Mesendoderm (in vitro differentiated cells): ENCODE measurements at places on chromosomes 16 and 17.

GRCh38 chr17:9553181-9553580 lies 22.4 kb downstream of the STX8 start:
- no peaks in the 10 kb centered on the region for H3K27me3 ChIP-seq
- no peak for DNase-seq
- no peaks in the 10 kb centered on the region for H3K36me3 ChIP-seq

- no peak overlapping the region for H3K27ac ChIP-seq
- no peaks in the 10 kb centered on the region for H3K27me3 ChIP-seq
- DNase-seq, result peak; percentile 47
- H3K4me3 ChIP-seq, result no peak overlapping the region
- peaks cover 9% of the 10 kb centered on the region for H3K4me1 ChIP-seq
Measured at GRCh38 chr16:85369741-85370528, 243.2 kb upstream of the GSE1 start.

GRCh38 chr16:84117494-84117843 lies 727 bp upstream of the MBTPS1 start:
- peak; percentile 61 for DNase-seq
- no peaks in the 10 kb centered on the region for H3K27me3 ChIP-seq
- peak overlapping the region; percentile 47 for H3K27ac ChIP-seq
- peaks cover 2% of the 10 kb centered on the region for H3K4me1 ChIP-seq

DNA sequence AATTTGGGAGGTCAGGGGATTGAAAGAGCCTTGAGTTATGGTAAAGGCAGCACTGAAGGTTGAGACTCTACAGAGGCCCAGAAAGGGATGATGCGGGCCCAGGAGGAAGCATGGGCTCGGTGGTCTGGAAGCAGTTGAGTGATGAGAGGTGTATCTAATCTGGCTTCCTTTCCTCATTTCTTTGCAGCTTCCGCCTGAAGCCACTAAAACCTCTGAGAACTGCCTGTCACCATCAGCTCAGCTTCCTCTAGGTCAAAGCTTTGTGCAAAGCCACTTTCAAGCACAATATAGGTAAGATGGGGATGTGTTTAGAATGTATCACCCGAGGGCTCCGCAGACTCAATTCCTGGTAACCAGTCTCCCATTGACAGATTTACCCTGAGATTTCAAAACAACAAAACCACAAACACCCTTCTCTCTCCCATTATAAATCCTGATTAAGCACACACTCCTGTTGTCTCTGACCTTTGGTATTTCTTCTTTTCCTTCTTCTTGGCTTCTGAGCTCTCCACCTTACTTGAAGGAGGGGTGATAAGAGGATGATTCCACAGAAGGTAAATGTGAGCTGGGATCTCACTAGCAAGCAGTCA lies 21.2 kb downstream of the USP43 start:
- H3K4me3 ChIP-seq, result no peak overlapping the region
- H3K4me1 ChIP-seq, result peaks cover 17% of the 10 kb centered on the region
- DNase-seq, result no peak
- H3K27ac ChIP-seq, result no peak overlapping the region
- no peaks in the 10 kb centered on the region for H3K36me3 ChIP-seq

- DNase-seq, result no peak
- no peak overlapping the region for H3K4me3 ChIP-seq
- no peaks in the 10 kb centered on the region for H3K27me3 ChIP-seq
- H3K27ac ChIP-seq, result no peak overlapping the region
- no peaks in the 10 kb centered on the region for H3K4me1 ChIP-seq
Measured at GRCh38 chr16:71672803-71673581, 47.0 kb downstream of the MARVELD3 start.

- peak; percentile 42 for DNase-seq
- H3K4me3 ChIP-seq, result no peak overlapping the region
- H3K4me1 ChIP-seq, result peaks cover 2% of the 10 kb centered on the region
- H3K36me3 ChIP-seq, result no peaks in the 10 kb centered on the region
Measured at GRCh38 chr16:24999856-25000461, 15.2 kb downstream of the ARHGAP17 start.

DNA sequence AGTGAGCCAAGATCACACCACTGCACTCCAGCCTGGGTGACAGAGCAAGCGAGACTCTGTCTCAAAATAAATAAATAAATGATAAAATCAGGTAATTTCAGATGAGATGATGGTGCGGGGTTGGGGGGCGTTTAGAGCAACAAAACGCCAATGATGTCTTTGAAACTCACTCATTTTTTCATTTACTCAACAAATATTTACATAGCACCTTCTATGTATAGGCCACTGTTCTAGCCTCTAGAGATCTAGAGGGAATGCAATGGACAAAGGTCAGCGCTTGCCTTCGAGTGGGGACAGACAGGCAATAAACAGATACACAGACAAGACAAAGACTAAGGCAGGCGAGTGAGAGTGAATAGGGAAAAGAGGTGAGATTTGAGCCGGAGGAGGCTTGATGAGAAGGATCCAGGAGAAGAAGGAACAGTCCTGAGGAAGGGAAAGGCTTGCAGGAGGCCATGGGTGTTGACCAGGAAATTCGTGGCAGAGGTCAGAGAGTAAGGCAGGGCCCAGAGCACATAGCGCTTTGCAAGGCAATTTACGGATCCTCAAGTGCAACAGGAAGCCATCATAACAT lies 14.1 kb downstream of the ALDH3A1 start:
- H3K4me1 ChIP-seq, result no peaks in the 10 kb centered on the region
- no peak overlapping the region for H3K27ac ChIP-seq
- no peaks in the 10 kb centered on the region for H3K27me3 ChIP-seq
- no peak overlapping the region for H3K4me3 ChIP-seq
- DNase-seq, result no peak
- no peaks in the 10 kb centered on the region for H3K36me3 ChIP-seq

DNA sequence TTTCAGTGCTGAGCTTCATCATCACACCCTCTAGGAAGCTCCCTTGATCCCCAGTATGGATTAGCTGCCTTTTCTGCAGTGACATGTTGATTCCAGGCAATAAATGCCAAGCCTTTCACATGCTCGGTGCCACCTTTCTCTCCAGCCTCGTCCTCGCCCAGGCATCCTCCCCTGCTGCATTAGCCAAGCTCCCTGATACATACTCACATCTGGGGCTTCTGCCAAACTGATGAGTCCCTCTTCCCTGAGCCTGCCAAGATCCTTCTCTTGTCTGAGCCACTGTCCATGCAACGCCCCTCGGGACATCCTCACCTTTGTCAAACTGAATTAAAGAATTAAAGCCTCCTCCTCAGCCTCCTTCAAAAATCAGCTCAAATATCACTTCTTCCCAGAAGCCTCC lies 538.5 kb upstream of the CDH11 start:
- peaks cover 4% of the 10 kb centered on the region for H3K4me1 ChIP-seq
- no peak for DNase-seq
- H3K4me3 ChIP-seq, result no peak overlapping the region

- H3K27ac ChIP-seq, result no peak overlapping the region
- H3K4me1 ChIP-seq, result no peaks in the 10 kb centered on the region
- H3K27me3 ChIP-seq, result no peaks in the 10 kb centered on the region
- DNase-seq, result no peak
- H3K4me3 ChIP-seq, result no peak overlapping the region
Measured at GRCh38 chr17:60902399-60902798, 224.7 kb downstream of the BCAS3 start.

- no peaks in the 10 kb centered on the region for H3K36me3 ChIP-seq
- no peak overlapping the region for H3K4me3 ChIP-seq
- DNase-seq, result no peak
- no peak overlapping the region for H3K27ac ChIP-seq
- no peaks in the 10 kb centered on the region for H3K27me3 ChIP-seq
- no peaks in the 10 kb centered on the region for H3K4me1 ChIP-seq
Measured at GRCh38 chr16:65116216-65116615, 5.6 kb downstream of the CDH11 start.

GRCh38 chr17:27566671-27567562 lies 64.1 kb upstream of the LGALS9 start:
- no peak overlapping the region for H3K27ac ChIP-seq
- peaks cover 20% of the 10 kb centered on the region for H3K4me1 ChIP-seq
- H3K36me3 ChIP-seq, result no peaks in the 10 kb centered on the region
- DNase-seq, result no peak

DNA sequence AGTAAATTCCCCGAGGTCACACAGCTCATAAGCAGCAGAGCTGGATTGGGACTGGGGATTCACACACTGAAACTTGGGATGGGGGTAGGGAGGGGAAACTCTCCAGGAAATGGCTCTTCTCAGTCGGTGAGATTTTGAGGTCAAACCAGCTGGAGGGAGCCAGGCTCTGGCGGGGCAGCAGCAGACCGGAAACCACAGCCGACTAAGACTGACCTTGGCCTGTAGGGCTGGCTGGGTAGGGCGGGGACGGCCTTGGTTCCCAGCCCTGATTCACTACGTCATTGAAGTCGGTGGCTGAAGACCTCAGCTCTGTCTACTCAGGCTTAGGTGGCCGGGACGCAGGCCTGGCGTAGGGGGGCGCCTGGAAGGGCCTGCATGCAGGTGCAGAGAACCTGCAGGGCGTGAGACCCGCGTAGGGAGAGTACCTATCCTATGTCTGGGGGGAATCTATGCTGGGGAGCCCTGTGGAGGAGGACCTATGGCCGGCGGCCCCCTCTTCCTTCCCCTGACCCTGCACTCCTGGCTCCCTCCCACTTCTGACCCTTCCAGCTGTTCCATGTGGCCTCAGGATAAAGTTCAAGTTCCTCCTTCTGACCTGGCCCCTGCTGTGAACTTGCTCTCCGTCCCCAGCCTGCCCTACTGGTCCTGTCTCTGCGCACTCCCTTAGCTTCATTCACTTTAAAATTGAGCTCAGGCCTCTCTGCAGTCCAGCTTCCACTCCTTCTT lies 11.9 kb upstream of the SLC4A1 start:
- no peaks in the 10 kb centered on the region for H3K36me3 ChIP-seq
- peaks cover 2% of the 10 kb centered on the region for H3K4me1 ChIP-seq
- no peak overlapping the region for H3K27ac ChIP-seq
- H3K27me3 ChIP-seq, result no peaks in the 10 kb centered on the region

DNA sequence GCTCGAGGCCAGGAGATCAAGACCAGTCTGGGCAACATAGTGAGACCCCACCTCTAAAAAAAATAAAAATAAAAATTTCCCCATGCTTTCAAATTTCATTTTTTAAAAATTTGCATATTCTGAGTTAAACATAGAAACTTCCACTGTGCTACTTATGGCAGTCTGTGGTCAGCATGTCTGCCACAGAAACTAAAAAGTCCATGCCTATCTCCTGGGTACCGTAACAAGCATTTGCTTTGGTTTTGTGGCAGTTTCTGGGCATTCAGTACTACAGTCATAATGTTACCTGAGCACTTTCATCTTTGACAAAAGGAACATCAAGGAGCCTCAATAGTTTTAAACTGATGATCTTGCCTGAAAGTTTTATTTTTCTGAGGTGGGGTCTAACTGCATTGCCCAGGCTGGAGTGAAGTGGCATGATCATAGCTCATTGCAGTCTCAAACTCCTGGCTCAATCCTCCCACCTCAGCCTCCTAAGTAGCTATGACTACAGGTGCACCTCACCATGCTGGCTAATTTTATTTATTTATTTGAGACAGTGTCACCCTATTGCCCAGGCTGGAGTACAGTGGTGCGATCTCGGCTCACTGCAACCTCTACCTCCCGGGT lies 13.2 kb upstream of the ITGA2B start:
- H3K27ac ChIP-seq, result no peak overlapping the region
- no peak for DNase-seq
- no peak overlapping the region for H3K4me3 ChIP-seq
- no peaks in the 10 kb centered on the region for H3K27me3 ChIP-seq
- peaks cover 6% of the 10 kb centered on the region for H3K36me3 ChIP-seq

- H3K36me3 ChIP-seq, result peaks cover 7% of the 10 kb centered on the region
- no peaks in the 10 kb centered on the region for H3K27me3 ChIP-seq
- no peak overlapping the region for H3K4me3 ChIP-seq
- H3K27ac ChIP-seq, result no peak overlapping the region
- DNase-seq, result no peak
Measured at GRCh38 chr17:77211681-77212080, 70.9 kb downstream of the SEC14L1 start.

GRCh38 chr16:65831903-65832666 lies 534.4 kb upstream of the CDH5 start:
- no peaks in the 10 kb centered on the region for H3K36me3 ChIP-seq
- DNase-seq, result peak; percentile 12
- H3K4me3 ChIP-seq, result no peak overlapping the region
- no peaks in the 10 kb centered on the region for H3K4me1 ChIP-seq
- no peaks in the 10 kb centered on the region for H3K27me3 ChIP-seq

GRCh38 chr16:77723108-77723514 lies 797 bp downstream of the NUDT7 start:
- H3K4me1 ChIP-seq, result no peaks in the 10 kb centered on the region
- H3K27me3 ChIP-seq, result no peaks in the 10 kb centered on the region
- H3K4me3 ChIP-seq, result peak overlapping the region; percentile 30
- H3K27ac ChIP-seq, result no peak overlapping the region
- H3K36me3 ChIP-seq, result no peaks in the 10 kb centered on the region

- H3K4me1 ChIP-seq, result peaks cover under 1% of the 10 kb centered on the region
- H3K27me3 ChIP-seq, result no peaks in the 10 kb centered on the region
- H3K27ac ChIP-seq, result no peak overlapping the region
- no peak overlapping the region for H3K4me3 ChIP-seq
- peaks cover 1% of the 10 kb centered on the region for H3K36me3 ChIP-seq
Measured at GRCh38 chr16:49724774-49725173, 131.1 kb downstream of the ZNF423 start.

DNA sequence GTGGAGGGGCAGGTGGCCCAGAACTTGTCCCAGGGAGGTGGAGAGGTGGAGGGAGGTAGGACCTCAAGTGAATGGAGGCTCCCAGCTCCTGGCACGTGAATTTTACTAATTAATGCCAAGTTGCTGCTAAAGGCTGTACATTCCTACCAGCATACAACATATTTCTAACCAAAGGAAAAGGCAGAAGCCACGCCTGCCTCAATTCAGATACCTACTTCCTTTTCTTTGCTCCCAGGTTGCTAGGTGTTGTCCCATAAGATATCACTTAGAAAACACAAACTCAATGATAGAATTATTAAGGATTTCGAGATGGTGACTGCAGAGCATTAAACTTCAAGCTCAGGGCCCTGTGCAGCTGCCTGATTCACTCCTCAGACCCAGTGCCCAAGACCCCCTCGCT lies 20.5 kb upstream of the SMPD3 start:
- DNase-seq, result no peak
- H3K27ac ChIP-seq, result no peak overlapping the region
- H3K36me3 ChIP-seq, result no peaks in the 10 kb centered on the region
- no peaks in the 10 kb centered on the region for H3K4me1 ChIP-seq
- no peaks in the 10 kb centered on the region for H3K27me3 ChIP-seq

GRCh38 chr17:2347805-2348685 lies 10.7 kb downstream of the SGSM2 start:
- no peak overlapping the region for H3K4me3 ChIP-seq
- H3K27me3 ChIP-seq, result no peaks in the 10 kb centered on the region
- peak; percentile 99 for DNase-seq
- no peaks in the 10 kb centered on the region for H3K36me3 ChIP-seq

GRCh38 chr16:3638916-3639644 lies 15.4 kb upstream of the DNASE1 start:
- H3K4me3 ChIP-seq, result no peak overlapping the region
- no peaks in the 10 kb centered on the region for H3K27me3 ChIP-seq
- H3K36me3 ChIP-seq, result no peaks in the 10 kb centered on the region
- DNase-seq, result no peak

- no peaks in the 10 kb centered on the region for H3K36me3 ChIP-seq
- no peaks in the 10 kb centered on the region for H3K27me3 ChIP-seq
- H3K4me1 ChIP-seq, result peaks cover 9% of the 10 kb centered on the region
- H3K27ac ChIP-seq, result peak overlapping the region; percentile 61
- DNase-seq, result peak; percentile 75
Measured at GRCh38 chr17:66775271-66775670, 59.6 kb upstream of the CACNG5 start.
